ENCODE measurements at places on chromosomes 5 and 9.

DNA sequence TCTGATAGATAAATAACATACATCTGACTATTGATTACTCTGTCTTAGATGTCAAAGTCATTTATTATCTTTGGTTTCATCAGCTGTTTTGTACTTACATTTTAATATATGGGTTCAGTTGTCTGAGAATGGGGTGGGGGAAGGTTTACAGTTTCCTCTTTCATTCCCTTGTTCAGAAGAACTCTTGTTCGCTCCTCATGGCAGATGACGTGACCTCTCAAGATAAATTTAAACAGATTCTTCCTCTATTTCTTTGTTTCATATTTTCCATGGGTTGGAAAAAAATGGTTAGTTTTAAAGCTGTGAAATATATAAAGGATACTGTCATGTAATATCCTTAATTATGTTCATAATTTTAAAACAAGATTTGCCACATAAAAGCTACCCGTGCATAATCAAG lies 61.4 kb downstream of the TSSK1B start:
- no peak for DNase-seq

- no peak for DNase-seq
These were observed 125.5 kb downstream of the DIRAS2 start for GRCh38 chr9:90517103-90517502.

DNA sequence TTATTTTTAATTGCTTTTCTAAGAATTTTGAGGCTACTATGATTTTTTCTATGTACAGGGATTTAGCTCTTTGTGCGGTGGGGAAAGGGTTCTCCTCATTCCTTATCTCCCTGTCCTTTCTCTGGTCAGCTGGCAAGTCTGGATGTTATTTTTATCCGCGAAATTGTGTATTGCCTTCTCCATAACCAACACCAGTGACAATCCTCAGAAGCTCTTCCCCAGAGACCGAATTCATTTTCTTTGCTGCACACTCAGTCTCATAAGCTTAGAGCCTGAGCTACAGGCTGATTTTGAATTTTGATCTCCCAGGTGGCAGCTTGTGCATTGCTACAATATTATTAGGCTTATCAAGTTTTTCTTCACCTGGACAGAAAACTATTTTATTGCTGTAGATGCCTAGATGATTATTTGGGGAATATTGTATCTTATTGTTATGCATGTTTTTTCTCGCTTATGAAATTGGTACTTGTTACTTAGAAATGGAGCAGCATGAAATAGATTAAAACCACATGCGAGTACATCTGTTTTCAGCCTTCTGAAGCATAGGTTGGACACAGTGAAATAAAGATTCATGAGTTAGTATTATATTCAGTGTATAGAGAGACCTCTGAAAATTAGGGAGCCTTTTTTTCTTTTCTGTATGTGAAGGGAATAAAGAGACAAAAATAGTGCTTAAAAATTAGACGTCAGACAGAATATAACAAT lies 27.3 kb downstream of the CPEB4 start:
- no peak for DNase-seq

DNA sequence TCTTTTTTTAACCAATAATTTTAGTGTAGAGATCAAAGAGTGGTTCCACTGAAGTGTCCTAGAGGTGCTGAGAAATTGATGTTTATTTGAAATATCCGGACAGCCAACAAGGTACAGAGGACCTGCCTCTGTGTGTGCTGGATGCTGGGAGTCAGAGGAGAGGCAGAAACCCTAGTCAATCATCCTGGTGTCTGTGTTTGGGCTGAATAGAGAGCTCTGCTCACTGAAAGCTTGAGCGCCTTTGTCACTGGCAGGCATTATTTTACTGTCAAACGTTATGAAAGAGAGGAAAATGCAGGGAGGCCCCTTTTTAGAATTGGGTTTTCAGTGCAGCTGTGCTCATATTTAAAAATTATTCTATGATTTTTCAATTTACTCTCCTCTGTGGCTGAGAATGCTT lies 480.3 kb upstream of the TYRP1 start:
- DNase-seq, result no peak

DNA sequence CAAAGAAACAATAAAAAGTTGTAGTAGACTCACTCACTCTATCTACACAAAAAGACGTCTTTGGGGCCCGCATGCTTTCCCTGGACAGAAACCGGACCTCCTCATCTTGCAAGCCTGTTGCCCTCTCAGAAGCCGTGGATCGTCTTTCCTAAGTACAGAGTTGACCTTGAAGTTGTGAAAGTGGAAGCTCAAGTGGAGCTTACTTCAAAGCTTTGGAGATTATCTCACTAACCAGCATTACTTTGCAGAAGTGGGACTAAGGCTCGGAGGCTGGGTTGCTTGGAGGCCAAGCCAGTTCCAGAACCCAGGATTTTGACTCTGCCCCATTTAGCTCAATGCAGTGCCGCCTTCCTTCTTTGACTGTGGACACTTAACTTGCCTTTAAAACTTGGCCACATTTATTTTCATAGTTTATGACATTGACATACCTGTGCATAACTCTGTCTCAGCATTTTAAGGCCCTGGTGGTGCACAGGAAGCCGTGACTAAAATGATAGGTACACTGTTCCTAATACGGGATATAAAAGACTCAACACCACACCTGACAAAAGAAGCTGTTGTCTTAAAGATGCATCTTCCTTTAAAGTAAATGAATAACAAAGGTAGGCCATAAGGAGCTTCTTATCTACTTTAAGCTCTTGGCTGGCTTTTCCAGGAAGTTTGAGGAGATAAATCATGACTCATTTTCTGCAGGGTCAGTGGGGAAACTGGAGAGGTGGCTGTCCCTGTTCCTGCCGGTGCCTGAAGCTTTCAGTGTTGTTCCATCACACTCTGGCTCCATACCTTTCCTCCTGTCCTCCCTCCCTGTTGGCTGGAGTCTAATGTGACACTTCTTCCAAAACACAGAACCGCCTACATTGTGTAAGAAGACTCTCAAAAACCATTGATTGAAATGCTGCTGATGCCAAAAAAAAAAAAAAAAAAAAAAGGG lies 10.7 kb downstream of the SLC25A25 start:
- no peak for DNase-seq

DNA sequence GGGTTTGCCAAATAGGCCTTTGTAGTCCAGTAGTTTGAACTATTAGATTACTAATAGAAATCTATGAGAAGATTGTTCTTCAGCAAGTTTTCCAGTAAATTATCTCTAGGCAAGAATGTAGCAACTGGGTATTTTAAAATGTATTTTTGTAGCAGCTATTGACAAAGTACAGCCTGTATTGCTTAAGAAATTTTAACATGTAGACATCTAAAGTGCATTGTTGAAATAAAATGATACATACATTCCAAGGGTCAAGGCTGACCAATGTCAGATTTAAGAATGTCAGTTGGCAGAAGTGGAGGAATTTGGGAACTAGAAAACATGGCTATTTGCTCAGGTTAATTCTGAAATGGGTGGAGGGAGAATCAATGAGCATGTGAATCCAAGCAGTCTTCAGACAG lies 57.5 kb upstream of the ZSWIM6 start:
- DNase-seq, result no peak

Data from stimulated activated CD8-positive, alpha-beta memory T cell treated with anti-CD3 and anti-CD28 coated beads, Interleukin-4, amount 100 ng/mL, for 4 hours (primary cell).